GM03348 (cell line): ENCODE measurements at places on chromosomes 3 and 15.

DNA sequence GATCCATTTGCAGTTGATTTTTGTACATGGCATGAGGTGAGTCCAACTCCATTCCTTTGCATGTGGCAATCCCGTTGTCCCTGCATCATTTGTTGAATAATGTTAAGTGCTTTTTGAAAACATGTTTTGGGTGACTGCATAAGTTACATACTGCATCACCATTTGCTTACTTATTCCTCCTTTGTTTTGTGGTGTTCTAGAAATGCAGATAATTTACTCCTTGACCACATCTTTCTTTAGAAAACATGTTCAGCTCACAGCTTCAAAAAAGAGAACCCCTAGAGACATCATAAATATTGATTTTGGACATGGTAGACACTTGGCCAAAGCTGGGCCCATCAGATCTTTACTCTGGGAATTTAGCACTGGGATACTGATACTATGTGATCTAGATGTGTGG lies 135.3 kb upstream of the DAZL start:
- DNase-seq: no peak

- no peak for DNase-seq
These were observed 34.7 kb upstream of the CCDC174 start for GRCh38 chr3:14616606-14617507.

- DNase-seq: peak; percentile 36
These were observed 66.4 kb downstream of the XXYLT1 start for GRCh38 chr3:195204360-195205163.

DNA sequence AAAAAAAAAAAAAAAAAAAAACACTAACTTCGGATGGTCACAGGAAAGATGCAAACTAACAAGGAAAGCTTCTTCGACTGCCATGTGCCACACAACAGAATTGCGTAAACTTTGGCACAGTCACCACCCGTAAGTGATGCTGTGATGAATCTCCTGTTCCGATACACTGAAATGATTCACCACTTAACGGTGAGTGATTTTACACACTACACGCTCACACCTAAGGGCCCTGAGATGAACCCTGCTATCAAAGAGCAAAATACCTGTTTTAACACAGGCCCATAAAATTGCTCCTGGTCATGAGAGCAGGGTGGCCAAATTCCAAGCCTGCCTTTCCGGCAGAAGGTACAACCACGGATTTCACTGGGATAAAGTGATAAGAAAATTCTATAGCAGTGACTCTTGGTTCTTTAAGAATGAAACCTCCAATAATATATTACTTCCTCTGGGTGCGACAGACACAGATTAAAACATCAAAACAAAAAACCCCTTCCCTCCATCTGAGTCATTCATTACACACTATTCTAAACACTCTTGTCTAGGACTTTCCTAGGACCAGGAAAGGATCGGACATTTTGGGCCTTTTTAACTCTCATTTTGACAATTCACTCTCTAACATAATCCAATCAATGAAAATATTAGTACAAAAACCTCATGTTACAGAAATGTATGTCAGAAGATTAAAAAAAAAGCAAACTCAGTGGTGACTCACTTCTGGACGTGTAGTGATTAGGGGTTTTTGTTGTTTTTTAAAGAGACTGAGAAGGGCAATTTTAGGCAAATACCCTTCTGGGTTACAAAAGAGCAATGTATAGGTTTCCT lies 28.3 kb downstream of the LRIG1 start:
- peak; percentile 33 for DNase-seq

- no peak for DNase-seq
These were observed 210.2 kb downstream of the ADAMTS17 start for GRCh38 chr15:100131321-100132224.

- no peak for DNase-seq
These were observed 229.5 kb upstream of the ROPN1 start for GRCh38 chr3:124221422-124221821.

DNA sequence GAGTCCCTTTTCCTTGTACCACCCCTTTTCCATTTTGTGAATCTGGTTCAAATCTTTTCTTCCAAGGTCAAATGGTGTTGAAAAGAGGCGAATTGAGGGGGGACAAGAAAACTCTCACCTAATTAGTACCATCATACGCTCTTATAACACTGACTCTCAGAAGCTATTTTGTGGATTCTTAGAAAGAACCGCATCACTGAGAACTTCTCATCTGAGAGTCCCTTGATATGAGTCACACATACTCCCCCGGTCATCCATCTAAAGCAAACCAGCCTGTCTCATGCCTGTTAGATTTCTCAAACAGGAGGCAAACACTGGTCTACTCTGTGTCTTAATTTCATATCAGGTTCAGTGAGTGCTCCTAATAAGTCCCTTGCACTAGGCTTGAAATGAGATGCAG lies 76.5 kb upstream of the SPRED1 start:
- DNase-seq: peak; percentile 58

GRCh38 chr3:111311126-111311525 lies 230.9 kb upstream of the CD96 start:
- DNase-seq: no peak

DNA sequence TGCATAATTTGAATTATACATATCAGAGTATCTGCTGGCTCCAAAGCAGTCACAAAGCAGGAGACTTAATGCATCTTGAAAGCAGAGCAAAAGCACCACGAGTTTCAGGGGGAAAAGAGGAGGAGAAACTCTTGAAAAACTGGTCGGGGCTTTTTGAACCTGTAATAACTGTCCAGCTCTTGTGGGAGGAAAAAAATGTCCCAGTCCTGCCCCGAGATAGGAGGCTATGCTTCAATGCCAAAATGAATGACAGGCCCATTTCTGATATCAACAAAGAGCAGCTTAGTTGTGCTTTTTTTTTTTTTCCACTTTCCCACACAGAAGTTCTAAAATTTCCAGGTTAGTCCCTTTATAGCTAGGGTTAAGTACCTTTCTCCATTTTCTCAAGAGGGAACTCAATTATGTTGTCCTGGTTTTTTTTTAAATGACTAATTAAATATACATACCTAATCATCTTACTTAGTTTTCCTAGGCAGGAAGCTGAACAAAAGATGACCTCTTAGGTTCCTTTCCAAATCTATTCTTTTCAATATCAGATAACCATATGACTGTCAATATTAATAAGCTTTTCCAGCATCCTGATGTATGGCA lies 120.2 kb downstream of the TFDP2 start:
- no peak for DNase-seq

DNA sequence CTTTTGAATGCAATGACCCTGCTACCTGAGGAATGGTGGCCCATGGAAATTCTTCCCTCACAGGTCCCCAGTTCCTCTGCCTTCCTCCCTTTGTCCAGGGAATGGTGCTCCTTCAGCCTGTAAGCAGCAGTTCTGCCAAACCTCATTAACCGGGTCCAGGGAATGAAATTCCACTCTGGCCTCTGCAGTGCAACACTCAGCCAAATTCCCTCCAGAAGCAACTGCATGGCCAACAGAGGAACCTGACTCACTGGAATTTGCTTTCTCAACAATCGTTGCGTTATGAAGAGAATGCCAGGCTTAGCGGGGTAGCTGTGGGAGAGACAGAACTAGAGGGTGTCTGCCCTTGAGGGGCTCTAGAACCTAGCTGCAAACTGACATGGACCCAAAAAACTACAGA lies 449.4 kb upstream of the PROK2 start:
- DNase-seq: peak; percentile 89
